ENCODE measurements at places on chromosomes 7 and 10.

DNA sequence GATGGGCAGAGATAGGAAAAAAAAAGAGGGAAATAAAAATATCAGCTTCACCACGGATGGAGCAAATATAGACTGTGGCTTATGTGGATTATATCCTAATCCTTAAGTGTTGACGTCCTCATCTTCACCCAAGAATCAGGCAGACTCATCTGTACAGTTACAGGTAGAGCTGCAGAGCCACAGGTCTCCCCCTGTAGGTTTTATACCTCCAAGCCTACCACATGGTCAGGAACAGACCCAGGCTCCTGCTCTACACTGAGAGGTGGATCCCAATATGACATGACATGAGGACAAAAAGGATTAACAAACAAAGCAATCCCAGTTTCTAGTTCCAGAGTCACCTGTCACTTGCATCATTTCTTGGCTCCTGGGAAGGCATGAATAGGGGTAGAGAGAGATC lies 400.8 kb downstream of the SEMA3D start:
- no peak for DNase-seq

DNA sequence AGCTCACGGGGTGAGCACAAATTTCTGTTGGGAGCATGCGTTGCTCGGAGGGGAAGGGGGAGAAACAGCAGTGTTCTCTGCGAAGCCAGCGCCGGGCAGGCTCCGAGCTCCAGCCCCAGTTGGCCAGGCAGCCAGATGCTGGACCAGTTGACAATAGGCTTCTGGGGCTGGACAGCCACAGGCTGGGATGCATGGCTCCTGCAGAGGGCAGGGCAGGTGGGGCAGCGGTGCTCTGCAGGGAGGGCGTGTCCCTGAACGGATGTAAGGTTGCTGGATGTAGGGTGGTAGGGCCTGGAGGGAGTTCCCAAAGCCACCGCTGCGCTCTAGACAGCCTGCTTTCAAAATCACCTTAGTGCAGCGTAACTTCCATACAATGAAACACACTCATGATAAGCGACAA lies 574.9 kb downstream of the GLRX3 start:
- DNase-seq: no peak

GRCh38 chr7:152910545-152911225 lies 151.1 kb downstream of the ACTR3B start:
- DNase-seq: no peak

DNA sequence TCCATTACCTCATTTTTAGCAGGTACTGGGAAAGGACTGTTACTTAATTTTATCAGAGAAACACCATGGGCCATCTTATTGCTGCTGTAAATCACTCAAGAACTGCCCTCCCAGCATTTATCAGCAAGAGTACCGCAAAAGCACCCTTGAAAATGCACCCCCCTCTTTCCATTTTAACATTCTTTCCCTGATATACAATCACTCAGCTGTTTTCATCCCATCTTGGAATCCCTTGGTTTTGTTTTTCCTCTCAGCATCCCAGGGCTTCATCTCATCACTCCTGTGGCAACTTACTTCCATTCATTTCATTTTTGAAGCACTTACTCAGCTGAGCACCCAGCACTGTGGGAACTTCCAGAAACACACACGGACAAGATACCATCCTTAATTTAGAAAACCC lies 36.5 kb downstream of the RAPGEF5 start:
- DNase-seq: no peak

DNA sequence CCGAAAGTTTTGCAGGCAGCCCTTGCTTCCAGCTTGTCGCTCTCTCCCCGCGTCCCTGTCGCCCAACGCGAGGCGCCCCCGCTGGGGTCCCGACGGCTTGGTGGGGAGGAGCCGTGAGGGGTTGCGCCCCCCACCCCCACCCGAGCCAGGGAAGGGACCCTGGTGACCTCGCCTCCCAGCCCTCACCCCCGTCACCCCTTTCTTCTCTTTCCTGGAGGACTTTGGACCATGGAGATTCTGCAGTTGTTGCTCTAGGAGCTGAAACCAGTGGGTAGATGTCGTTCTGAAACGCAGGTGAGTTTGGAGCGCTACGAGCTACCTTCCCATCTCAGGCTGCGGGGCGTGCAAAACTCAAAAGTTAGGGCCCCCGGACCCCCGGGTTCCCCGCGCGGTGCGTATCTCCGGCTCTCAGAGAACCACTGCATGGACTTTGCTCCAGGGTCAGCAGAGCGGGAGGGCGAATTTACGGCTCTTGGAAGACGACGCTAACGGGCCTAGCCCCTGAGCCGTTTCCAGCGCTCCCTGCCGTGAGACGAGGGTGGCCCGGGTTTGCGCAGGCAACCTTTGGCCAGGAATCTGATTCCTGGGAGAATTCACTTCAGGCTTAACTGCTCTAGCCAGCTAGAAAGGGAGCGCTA lies 684 bp upstream of the ATXN7L1 start:
- no peak for DNase-seq

DNA sequence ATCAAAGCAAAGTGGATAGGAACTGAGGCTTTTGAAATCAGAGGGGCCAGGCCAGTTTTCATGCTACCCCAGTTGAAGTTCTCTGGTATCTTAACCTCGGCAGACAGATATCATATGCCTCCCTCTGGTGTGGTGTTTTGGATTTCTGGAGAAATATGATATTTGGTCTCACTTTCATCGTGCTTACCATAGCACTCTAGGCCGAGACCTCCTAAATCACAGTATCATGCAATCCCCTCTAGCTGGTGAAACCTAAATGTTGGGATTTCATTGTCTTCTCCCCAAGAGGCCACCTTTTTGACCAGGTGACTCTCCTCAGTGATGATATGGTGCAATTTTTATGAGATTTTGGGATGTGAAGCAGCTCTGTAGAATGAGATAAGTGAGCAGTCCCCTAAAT lies 183.5 kb downstream of the CREB5 start:
- no peak for DNase-seq

DNA sequence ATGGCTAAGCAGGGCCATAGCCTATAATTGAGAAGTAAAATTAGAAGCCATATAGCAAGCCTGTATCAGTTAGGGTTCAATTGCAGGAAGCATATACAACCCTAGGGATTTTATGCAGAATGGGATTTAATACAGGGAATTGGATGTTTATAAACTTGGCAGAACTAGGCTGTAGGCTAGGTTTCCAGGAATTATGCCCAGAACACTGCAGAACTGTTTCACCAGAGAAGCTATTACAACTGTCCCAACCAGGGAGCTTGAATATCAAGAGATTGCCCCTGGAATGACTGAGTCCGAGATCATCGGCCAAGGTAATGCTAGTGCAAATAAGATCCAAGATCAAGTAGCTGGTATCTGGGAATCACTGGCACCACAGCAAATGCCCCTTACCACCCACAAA lies 64.0 kb downstream of the PRR15 start:
- DNase-seq: no peak

DNA sequence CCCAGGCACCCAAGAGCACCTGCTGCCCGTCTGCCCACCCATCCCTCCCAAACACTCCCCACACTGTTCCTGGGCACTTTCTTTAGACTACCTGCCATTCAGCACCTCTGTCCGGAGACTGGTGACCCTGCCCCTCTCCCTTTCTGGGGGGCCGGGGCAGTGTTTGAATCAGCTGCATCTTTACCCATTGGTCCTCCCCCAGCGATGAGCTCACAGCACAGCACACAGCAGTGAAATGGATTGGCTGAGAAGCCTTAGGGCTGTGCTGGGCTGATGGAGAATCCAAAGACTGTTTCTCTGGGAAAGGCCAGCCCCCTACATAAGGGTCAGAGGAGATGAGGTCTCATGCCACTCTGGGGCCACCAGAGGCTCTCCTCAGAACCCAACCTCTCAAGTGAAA lies 40.2 kb downstream of the VWA2 start:
- no peak for DNase-seq

GRCh38 chr7:35700865-35701264 lies 5.9 kb upstream of the HERPUD2 start:
- DNase-seq: no peak

DNA sequence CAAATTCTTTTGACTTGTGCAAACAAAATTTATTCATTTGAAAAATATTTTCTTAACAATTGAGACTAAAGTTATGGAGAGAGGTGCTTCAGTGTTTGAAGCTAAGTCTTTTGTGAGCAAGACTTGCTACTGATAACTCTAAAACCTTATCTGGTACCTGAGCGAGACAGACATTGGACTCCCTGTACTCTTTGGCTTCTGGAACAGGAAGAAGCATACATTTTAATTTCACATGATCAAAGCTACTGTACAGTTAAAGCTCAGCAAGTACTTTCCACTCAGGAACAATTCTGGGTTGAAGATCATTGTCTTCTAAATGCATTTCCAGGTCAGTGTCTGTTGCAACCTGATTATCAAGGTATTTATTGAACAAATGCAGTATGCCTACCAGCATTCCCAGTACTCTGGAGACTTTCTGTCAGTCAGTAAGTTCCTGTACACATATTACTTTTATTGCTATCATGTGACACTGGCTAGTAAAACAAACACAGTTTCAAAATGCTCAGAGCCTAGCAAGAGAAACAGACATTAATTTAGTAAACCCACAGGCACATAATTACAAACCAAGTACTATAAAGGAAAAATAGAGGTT lies 42.4 kb downstream of the CABCOCO1 start:
- no peak for DNase-seq

GRCh38 chr10:33143160-33143728 lies 185.2 kb upstream of the ITGB1 start:
- peak; percentile 27 for DNase-seq

GRCh38 chr10:127815147-127815546 lies 77.6 kb downstream of the CLRN3 start:
- no peak for DNase-seq
